ENCODE measurements at places on chromosomes 1 and 21.

GRCh38 chr1:169044296-169044695, 62.2 kb upstream of the ATP1B1 start:
- DNase-seq: peak; percentile 69

GRCh38 chr1:85911742-85912141, 203.5 kb upstream of the ZNHIT6 start:
- peak; percentile 4 for DNase-seq

GRCh38 chr1:231369282-231369681, 31.2 kb downstream of the SPRTN start:
- no peak for DNase-seq

DNA sequence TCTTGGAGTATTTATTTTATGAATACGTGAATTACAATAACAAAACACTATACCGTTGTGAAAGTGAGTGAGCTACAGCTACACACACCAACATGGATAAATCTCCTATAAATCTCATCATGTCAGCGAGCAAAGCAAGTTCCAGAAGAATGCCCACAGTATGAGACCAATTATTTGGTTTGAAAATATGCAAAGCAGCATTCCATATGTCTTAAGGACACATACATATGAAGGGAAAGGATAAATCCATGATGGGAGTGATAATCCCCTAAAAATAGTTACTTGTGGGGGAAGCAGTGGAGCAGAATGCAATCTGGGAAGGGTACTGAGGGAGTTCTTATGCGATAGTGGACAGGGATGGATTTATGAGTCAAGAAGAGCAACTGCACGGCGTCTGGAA, 261.3 kb downstream of the DISC1 start:
- DNase-seq: no peak

- no peak for DNase-seq
Measured at GRCh38 chr1:85654066-85654782, 54.0 kb downstream of the ZNHIT6 start.

DNA sequence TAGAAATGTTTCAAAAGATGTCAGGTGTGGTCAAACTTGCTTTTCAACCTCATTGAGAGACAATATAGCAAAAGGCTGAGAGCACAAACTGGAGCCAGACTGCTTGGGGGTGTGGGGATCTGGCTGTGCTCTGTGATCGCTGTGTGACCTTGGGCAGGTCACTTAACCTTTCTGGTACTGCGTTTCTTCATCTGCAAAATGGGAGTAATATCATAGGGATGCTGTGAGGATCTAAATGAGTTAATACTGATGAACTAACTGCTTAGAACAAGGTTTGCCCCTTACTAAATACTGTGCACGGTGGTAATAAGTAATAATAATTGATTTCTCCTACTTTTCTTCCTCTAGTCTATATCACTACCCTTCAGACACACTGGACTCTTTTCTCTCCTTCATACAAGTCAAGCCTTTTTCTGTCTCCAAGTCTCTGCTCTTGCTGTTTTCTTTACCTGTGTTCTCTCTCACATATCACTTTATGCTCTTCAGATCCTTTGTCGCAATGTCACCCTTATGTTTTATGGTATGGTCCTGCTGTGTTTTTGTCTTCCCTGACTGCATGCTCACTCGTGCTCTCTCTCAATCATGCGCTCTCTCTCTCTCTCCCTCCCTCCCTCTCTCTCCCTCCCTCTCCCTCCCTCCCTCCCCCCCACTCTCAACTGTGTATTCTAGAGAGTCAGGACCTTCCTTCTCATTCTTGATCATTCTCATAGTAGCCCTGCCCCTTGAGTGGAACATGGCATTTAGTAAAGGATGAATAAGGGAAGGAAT, 3.3 kb downstream of the MGST3 start:
- DNase-seq: no peak

GRCh38 chr1:240616018-240616417, 4.1 kb upstream of the GREM2 start:
- DNase-seq: no peak

- no peak for DNase-seq
Measured at GRCh38 chr1:4939266-4939665, 284.9 kb downstream of the AJAP1 start.

GRCh38 chr21:36699546-36700294, 805 bp downstream of the SIM2 start:
- no peak for DNase-seq

- no peak for DNase-seq
Measured at GRCh38 chr1:53732912-53733317, 6.0 kb downstream of the GLIS1 start.

GRCh38 chr1:25517476-25518394, 25.7 kb upstream of the LDLRAP1 start:
- no peak for DNase-seq

GRCh38 chr1:30822966-30823581, 65.5 kb upstream of the LAPTM5 start:
- peak; percentile 62 for DNase-seq
